ENCODE measurements at places on chromosomes 7 and 10. TPM values are rescaled to one million over a fixed set of nuclear protein-coding genes. Genes with fewer than 3 reads are reported as not detected.

The TMEM140 gene
- not detected for total RNA-seq

The COBL gene
- under 0.01 TPM for total RNA-seq

The SEC31B gene
- 2.6 TPM for total RNA-seq

The WDFY4 gene
- not detected for total RNA-seq

The CPEB3 gene
- 0.65 TPM for total RNA-seq

The PTN gene
- 0.33 TPM for total RNA-seq

The PNLIPRP1 gene
- not detected for total RNA-seq

The BAG3 gene
- 38.1 TPM for total RNA-seq

The VSTM4 gene
- total RNA-seq = not detected

The OGDH gene
- 68.3 TPM for total RNA-seq

The TFPI2 gene
- 0.79 TPM for total RNA-seq

The TRIM50 gene
- not detected for total RNA-seq

The GAD2 gene
- not detected for total RNA-seq

The FKBP6 gene
- not detected for total RNA-seq

The DENND2A gene
- total RNA-seq = 26.3 TPM

The SORCS3 gene
- 0.11 TPM for total RNA-seq

The NUTM2A gene
- 3.9 TPM for total RNA-seq

The OPN4 gene
- total RNA-seq = not detected

The CSTF2T gene
- 14.2 TPM for total RNA-seq

The TAC1 gene
- not detected for total RNA-seq

The SSC4D gene
- 6.3 TPM for total RNA-seq

The ANKRD30A gene
- total RNA-seq = not detected

The GIMAP5 gene
- not detected for total RNA-seq

The ZDHHC6 gene
- total RNA-seq = 19.5 TPM

The NEUROG3 gene
- not detected for total RNA-seq

The HGF gene
- 0.39 TPM for total RNA-seq

The BMPER gene
- total RNA-seq = 11.4 TPM

The CYCS gene
- total RNA-seq = 19.2 TPM

The THNSL1 gene
- total RNA-seq = 4.7 TPM

The CPA2 gene
- not detected for total RNA-seq

The GPR146 gene
- 0.33 TPM for total RNA-seq

The ARHGEF5 gene
- total RNA-seq = 29.1 TPM

The EVX1 gene
- not detected for total RNA-seq

All from placental epithelial cell (primary cell).